ENCODE measurements at places on chromosomes 12 and 14.

DNA sequence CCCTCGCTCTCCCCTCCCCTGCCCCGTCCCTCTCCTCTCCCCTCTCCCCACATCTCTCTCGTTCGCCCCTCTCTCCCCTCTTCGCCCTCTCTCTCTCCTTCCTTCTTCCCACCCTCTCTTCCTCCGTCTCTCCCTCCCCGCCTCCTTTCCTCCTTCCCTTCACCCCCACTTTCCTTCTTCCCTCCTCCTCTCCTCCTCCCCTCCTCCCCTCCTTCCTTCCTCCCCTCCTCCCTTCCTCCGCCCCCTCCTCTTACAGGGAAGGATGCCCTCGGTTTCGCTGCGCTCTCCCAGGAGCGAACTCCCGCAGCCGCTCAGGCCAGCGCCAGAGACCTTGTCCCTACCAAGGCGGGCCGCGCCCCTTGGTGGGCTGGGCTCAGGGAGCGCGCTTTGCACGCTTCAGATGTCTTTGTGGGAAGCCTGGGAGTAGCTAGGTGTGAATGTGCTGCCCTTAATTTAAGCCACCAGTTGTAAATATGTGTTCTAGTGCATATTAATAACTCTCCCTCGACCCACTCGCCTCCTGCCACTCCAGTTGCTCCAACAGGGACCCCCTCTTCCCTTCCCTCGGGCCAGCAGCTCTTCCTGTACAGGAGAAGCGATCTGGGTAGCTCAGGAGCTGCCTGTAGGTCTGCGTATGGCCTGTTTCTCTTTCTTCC, 13.3 kb upstream of the MAP3K9 start:
- no peak for DNase-seq

- DNase-seq, result no peak
Measured at GRCh38 chr14:55581342-55581771, 1.4 kb downstream of the KTN1 start.

DNA sequence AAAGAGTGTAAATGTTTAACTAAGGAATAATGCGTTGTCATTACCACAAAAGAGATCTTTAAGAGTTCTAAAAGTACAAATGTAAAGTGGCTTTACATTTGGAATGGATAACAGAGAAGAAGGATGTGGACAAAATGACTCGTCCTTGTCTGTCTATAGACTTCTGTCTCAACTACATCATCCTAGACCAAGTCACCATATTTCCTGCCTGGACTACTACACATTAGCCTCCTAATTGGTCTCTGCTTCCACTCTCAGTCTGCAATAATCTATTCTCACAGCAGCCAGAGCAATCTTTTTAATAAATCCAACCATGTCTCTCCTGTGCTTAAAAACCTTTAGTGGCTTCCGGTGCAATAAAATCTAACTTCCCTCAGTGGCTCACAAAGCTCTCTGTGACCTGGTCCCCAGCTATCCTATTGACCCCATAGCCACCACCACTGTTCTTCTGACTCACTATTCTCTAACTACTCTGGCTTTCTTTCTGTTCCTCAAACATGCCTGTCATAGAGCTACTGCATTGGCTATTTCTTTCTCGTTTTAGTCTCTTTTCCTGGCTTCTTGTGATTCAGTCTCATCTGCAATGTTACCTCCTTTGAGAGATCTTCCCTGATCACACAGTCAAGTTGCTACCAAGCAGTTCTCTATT, 91.1 kb downstream of the MYF5 start:
- DNase-seq, result no peak

- no peak for DNase-seq
Measured at GRCh38 chr14:88952901-88953300, 128.4 kb downstream of the TTC8 start.

DNA sequence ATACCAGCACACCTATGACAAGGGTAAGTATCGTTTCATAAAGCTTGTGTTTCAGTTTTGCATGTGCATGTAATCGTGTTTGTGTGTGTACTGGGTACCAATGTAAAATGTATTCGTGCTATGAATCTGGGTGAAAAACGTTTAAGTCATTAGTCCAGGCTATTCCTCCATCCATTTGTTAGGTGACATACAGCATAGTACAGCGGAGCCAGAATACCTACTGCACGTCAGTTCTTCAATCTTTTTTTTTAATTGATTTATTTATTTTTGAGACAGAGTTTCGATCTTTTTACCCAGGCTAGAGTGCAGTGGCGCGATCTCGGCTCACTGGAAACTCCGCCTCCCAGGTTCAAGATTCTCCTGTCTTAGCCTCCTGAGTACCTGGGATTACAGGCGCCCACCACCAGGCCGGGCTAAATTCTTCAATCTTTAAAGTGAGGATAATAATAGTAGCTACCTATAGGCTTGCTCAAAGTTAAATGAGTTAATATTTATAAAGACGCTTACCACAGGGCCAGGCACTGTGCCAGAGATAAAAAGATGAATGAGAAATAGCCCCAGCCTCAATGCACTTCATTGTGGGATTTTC, 661 bp upstream of the RPS26 start:
- no peak for DNase-seq

DNA sequence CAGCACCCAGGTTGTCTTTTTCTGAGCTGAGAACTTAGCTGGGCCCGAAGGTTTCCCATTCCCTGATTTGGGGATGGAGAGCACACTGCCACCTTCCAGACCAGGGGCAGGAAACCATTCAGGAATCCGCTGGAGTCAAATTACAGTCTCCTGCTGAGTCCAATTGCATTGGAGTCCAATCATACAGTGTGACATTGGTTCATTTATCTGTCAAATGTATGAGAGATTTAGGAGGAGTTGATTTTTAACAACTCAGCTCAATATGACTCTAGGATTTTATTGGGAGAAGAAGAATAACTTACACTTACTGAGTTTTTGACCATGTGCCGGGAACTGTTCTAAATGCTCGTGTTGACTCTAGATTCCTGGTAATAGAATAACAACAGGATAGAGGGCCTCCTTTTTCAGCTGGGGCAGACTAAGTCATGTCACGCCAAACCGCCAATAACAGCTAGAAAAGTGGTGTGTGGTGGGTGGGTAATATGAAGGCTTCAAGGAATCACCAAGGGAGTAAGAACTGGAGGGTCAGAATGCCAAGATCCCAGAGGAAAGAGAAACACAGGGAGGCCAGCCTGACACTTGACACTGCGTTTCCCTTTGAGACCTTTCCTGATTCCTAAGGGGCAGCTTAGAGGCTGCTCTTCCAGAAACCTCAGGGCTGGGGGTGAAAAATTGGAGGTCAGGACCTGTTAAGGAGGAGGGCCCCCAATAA, 11.5 kb downstream of the SYNDIG1L start:
- no peak for DNase-seq

GRCh38 chr12:46635818-46636217, 190.0 kb downstream of the SLC38A4 start:
- no peak for DNase-seq

- DNase-seq, result no peak
Measured at GRCh38 chr14:24894583-24895242, 155.2 kb downstream of the STXBP6 start.
